ENCODE measurements at places on chromosomes 1 and 21.
A peak's percentile ranks its signal among the peaks of the same experiment; 100 is the strongest.

- no peak for DNase-seq
These were observed 218.3 kb downstream of the HHIPL2 start for GRCh38 chr1:222329493-222330045.

DNA sequence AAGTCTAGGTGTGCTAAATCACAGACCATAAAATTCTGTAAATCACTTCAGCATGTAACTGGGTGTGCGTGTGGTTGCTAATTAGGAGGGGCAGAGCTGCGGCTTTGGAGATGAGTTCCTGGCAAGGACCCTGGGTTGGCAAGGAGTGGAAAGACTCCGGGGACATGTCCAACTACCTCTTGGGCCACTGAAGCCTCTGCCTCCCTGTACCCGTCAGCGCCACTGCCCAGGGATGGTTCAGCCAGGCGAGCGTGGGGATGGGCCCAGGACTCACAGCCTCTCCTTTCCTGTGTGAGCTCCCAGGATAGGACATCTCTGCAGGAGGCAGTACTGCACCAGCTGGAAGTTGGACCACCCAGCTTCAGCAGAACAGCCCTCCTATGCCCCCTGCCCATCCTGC lies 386.4 kb upstream of the VAMP3 start:
- DNase-seq, result no peak

GRCh38 chr1:210624722-210625121 lies 296.0 kb downstream of the HHAT start:
- no peak for DNase-seq

DNA sequence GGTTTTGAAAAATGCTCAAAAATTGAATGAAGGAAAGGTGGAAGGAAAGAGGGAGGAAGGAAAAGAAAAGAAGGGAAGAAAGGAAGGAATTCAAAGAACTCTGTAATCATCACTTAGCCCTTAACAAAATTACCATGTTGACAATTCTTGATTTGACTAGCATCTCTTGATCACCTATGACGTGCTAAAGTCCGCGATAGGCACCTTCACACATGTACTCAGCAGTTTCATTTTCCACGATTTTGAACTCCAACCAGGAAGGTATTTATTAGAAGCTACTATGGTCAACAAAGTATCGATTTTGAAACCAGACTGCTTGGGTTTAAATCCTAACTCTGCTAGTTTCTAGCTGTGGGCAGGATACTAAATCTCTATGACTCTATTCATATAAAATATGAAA lies 146.9 kb downstream of the DAB1 start:
- DNase-seq, result no peak

GRCh38 chr1:53949023-53949990 lies 3.2 kb downstream of the LRRC42 start:
- peak; percentile 28 for DNase-seq

DNA sequence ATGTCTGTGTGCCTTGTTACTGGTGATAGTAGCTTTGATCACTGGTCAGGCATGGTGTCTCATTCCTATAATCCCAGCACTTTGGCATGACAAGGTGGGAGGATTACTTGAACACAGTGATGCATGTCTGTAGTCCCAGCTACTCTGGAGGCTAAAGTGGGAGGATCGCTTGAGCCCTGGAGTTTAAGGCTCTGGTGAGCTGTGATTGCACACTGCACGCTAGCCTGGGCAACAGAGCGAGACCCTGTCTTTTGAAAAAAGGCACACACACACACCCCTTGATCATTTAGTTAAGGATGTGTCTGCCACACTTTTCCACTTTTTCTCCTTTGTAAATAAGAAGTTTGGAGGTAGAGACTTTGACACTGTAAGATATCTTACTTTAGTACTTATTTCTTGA lies 15.1 kb downstream of the MIGA1 start:
- no peak for DNase-seq

DNA sequence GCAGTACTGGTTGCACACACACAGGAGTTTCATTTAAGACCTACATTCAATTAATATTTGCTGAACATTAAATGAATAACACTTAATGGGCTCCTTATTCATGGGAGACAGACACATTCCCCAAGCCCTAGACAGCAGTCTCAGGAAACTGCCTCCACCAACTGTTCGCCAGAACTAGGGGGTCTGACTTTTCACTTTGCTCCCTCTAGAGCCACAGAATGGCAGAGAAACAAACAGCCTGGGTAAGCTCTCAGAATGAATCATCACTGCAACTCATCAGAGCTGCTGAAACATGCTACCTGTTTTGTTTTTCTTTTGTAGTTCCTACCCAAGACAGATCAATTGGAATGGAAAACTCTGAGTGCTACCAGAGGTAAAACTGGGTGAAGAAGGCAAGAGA lies 31.7 kb downstream of the ELK4 start:
- peak; percentile 18 for DNase-seq

- DNase-seq, result no peak
These were observed 14.1 kb upstream of the TIAM1 start for GRCh38 chr21:31358158-31358557.

DNA sequence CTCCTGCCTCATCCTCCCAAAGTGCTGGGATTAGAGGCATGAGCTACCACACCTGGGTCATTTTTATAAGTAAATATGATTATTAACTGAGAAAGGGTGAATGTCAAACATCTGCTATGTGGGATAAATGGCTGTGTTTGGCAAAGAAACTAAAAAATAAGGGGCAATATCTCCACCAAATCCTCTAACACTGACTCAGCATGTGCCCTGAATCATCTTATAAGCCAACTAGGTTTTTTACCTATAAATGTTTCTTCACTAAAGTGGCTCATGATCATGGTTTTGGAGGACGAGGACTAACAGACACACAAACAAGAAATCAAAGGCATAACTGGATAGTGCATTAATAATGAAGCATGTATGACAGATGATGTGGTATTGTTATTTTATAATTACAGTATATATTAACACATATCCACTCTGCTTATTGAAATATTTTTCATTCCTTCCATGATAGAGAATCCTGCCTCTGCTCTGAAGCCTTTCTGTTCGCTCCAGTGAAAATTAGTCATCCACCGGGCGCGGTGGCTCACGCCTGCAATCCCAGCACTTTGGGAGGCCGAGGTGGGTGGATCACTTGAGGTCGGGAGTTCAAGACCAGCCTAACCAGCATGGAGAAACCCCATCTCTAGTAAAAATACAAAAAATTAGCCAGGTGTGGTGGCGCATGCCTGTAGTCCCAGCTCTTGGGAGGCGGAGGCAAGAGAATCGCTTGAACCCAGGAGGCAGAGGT lies 11.7 kb upstream of the ARHGAP29 start:
- DNase-seq, result no peak

GRCh38 chr1:145926686-145927062 lies 610 bp downstream of the RBM8A start:
- no peak for DNase-seq

GRCh38 chr1:196515904-196516303 lies 92.3 kb downstream of the KCNT2 start:
- DNase-seq, result no peak

DNA sequence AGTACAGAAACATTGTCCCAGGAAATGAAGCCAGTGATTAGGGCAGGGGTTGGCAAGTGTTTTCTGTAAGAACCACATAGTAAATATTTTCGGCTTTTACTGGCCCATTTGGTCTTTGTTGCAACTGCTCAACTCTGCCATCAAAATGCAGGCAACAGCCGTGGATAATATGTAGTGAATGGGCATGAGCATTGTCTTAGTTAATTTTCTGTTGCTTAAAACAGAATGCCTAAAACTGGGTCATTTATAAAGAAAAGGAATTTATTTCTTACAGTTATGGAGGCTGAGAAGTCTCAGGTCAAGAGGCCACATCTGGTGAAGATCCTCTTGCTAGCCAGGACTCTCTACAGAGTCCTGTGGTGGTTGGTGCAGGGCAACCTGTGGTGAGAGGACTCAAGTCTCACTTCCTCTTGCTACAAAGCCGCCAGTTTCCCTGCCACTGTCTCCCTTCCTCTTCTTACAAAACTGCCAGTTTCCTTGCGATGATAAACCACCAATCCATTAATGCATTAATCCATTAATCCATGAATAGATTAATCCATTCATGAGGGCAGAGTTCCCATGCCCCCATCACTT lies 166.4 kb downstream of the PSMG1 start:
- DNase-seq, result no peak

DNA sequence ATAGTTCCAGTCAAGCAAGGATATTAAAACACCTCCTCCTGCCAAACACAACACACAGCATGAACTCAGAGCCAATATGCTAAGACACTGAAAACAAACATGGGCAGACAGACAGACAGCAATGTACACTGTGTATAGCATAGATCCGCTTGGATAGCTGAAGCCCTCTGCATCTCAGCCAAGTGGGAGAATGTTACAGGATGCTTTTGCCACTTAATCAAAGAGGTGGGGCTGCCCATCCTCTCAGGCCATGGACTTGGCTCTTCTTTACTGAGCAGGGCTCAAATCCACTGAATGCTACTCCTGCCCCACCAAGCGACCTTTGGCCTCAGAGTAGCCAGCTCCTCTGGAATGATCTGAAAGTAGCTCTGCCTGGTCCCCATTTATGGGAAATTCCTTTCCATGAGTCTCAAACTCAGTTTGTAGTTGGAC lies 64.7 kb upstream of the NGF start:
- DNase-seq, result no peak

DNA sequence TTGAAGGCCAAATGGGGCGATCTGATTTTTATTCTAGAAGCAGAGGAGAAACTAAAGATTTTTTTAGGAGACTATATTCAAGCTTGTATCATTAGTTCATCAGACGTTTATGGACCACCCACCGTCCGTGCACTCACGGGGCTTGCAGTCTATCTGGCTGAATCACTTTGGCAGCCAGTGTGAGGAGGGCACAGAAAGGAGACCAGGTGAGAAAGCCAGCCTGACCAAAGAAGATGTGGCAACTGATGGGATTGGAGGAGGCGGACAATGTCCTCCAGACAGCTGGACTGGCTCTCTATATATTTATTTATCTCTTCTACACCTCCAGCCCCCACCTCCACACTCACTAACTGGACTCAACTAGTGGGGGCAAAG lies 822 bp upstream of the ELOVL1 start:
- DNase-seq, result no peak

- DNase-seq, result no peak
These were observed 177.2 kb downstream of the GIPC2 start for GRCh38 chr1:78222960-78223358.

GRCh38 chr1:12630946-12631530 lies 12.8 kb upstream of the AADACL4 start:
- no peak for DNase-seq

DNA sequence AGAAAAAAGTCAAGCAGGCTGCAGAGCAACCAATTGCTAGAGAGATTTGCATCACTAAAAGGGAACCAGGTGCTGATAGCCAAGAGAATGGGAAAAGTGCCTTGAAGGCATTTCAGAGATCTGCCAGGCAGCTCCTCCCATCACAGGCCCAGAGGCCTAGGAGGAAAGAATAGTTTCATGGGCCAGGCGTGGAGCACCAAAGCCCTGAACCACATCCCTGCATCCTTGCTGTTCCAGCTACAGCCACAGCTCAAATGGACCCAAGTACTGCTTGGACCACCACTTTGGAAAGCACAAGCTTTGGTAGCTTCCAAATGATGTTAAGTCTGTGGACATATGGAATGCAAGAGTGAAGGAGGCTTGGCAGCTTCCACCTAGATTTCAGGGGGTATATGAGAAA lies 29.7 kb upstream of the ZSWIM5 start:
- DNase-seq, result no peak

DNA sequence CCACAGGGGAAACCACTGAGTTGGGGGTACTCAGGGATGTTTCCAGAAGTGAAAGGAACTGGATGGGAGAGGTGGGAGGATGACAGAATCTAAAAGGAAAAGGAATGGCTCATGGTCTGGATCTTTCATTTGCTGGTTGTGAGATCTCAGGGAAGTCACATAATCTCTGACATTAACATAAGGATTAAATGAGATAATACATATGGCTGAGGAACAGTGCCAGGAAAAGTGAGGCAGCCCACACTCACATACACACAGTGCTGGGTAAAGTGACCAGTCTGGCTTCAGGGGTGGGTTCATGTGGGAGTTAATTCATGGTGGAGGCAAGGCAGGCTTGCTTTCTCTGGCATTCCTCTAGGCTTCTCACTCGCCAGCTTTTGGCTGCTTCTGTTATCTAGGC lies 3.9 kb upstream of the PTCH2 start:
- DNase-seq, result no peak

DNA sequence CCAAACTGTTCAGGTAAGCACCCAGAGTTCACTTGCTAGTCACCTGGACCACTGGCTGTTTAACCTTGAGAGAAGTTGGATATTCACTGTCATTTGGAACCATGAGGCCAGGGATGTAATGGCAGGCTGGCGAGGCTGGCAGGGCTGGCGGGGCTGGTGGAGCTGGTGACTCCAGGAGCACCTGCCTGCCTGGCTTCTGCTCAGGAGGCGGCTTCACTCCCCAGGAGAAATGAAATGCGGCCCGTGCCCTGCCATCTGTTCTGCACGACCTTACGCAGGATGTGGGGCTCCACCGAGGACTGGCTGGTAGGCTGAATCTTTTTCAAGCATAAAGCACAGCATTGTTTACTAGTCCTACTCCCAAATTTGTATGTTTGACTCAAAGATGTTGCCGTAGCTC lies 22.7 kb upstream of the MX1 start:
- DNase-seq, result no peak

DNA sequence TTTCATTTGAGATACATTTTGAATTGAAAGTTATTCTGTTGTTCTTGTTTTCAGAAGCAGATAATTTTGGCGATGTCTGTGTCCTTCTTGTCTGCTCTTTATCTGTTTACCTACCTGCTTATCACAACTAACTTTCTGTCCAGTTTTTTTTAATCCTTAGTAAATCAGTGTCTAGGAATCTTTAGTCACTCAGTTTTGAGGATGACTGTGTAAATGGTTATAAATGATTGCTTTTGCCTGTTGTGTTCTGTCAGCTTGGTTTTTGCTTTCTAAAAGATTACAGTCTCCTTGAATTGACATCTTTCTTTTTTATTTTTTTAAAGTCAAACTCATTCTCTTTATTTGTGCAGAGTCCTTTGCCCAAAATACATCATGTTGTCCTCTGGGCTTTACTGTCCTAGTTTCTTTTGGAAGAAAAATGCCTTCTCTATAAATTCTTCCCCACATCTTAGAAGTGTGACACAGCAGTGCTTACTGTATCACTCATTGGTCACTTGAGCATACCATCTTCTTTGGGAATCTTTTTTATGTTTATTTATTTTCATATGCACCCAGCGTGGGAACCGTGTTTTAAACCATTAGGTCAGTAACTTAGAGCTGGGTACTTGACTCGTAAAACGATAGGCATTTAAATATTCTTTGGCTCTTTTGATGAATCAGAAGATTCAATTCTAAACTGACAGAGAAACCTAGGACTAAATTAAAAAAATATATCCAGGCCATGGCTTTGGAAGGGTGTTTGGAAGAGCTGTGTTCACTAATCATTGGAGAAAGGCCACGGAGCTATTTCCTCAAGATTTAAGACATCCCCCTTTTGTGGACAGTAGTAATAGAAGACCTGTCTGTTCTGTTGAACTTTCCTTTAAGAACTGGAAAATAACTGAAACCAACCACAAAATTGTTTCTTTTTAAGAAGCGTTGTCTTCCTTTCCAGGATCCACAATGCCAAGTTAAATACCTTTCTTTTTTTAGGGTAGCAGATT lies 20.9 kb downstream of the LAMC1 start:
- DNase-seq, result peak; percentile 44

- no peak for DNase-seq
These were observed 281.6 kb downstream of the BRINP3 start for GRCh38 chr1:190196020-190196419.

- no peak for DNase-seq
These were observed 99.2 kb downstream of the PROX1 start for GRCh38 chr1:214086945-214087344.

Measured in AG20443 (cell line).